ENCODE measurements at places on chromosomes 1 and 21.

- no peak for DNase-seq
Measured at GRCh38 chr1:33460144-33460543, 12.3 kb upstream of the ZSCAN20 start.

GRCh38 chr21:45644041-45644906 is 749 bp downstream of the PCBP3 start:
- DNase-seq, result no peak

GRCh38 chr1:43691871-43692815 is 15.2 kb upstream of the ST3GAL3 start:
- no peak for DNase-seq

DNA sequence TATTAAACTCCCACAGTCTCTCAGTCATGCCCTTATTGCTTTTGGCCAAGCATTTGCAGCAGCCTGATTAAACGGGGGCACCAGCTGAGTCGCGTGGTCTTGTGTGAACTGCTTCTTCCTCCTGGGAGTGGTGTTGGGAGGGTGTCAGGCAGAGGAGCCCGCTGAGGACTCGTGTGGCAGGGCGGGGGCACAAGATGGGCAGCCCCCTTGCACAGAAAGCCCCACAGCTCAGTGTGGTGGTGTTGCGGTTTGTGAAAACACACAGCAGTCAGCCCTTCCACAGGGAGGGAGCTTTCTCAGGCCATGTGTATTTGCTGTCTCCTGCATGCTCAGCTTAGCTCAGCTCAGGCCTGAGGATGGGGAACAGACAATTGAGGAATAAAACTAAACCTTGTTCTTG is 22.4 kb downstream of the PEX14 start:
- DNase-seq, result no peak

- DNase-seq, result no peak
Measured at GRCh38 chr1:24970399-24970753, 40.3 kb upstream of the RUNX3 start.

DNA sequence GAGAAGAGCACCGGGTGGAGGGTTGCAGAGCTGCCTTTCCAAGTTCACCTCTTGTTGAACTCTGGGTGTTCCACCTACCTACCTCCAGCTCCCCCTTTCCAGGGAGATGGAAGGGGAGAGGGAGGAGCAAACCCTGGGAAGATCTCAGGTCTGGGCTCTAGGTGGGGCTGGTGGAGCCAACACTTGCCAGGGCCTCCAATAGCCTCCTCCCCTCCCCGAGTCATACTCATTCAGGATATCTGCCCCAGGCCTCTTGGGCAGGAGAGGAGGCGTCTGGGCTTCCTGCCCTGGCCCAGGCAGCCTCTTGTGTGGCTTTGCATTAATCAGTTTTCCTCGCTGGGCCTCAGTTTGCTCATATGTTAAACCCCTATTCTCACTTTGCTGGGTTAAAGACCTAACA is 13.4 kb downstream of the RAP1GAP start:
- DNase-seq, result no peak

DNA sequence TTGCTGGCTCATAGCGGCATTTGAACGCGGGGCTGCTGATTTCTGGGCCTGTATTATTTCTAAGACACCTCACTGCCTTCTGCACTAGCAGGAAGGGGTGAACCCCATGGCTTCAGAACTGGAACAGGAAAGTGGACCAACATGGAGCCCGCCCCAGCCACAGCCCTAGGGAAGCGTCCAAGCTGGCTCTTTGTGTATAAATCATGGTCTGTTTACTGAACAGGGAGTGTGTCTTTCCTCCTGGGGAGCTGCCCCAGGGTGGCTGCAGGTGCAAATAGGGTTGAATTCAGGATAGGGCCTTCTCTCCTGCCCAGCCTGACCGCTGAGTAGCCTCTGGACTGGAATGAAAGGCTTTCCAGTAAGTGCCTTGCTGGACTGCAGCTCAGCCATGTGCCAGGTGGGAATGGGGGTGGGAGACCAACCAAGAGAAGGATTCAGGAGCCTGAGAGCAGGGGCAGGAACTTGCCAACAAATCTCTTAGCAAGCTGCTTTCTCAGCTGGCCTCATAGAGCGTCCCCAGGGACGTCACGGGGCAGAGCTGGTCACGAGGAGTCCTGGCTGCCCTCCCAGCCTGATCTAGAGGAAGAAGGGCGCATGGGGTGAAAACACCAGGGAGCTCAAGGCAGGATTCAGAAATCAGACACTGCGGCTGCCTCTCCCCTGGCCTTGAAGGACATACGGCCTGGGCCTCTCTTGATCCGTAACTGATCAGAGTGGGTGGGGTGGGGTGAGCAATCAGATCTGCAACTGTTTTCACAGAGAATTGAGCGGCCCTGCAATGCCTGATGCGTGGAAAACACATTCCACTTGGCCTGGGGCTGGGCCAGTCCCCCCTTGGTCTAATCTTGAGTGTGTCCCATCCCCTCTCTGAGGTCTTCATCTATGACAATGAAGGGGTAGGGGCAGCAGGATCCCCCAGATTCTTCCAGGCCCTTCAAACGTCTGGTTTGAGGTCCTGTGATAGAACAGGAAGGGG is 56.5 kb upstream of the SELENON start:
- DNase-seq, result no peak

DNA sequence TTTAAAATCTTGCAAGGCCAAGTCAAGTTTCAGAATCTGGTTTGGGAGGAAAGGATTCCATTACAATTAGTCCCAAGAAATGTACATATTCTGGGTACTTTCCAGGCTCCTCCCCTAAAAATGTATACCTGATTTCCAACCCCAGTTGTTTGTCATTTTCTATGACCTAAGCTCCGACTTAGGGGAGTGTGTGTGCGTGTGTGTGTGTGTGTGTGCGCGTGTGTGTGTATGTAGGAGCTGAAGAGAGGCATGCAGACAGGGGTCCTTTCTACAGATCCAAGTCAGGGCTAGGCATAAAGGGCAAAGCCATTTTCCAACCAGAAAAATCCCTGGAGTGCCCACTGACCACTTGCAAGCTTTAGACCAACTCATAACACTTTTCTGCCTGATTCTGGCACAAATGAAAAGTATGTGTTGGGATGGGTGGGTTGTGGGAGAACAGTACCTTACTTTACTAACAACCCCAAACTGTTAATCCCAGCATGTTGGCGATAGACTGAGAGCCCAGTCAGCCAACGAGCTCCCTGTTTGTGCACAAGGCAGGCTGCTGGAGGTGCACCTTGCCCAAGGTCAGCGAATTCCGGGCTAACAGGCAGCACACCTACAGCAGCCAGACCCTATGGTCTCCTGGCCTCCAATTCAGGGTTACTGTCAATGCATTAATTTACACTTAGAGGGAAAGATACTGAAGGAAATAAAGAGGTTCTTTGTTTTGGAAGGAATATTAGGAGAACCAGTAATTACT is 1.7 kb downstream of the TRABD2B start:
- DNase-seq, result no peak

DNA sequence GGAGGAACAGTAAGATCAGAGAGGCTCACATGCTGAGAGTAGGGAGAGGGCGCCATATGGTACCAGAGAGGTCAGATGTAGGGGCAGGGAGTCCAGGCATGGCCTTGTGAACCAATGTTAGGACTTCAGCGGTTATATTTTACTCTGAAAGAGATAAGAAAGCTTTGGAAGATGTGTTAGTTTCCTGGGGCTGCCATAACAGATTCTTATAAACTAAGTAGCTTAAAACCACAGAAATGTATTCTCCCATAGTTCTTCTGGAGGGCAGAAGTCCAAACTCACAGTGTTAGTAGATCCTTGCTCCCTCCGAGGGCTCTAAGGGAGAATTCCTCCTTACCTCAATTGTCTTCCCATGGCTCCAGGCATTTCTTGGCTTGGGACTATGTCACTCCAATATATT is 502.5 kb upstream of the ADGRL2 start:
- DNase-seq, result no peak

DNA sequence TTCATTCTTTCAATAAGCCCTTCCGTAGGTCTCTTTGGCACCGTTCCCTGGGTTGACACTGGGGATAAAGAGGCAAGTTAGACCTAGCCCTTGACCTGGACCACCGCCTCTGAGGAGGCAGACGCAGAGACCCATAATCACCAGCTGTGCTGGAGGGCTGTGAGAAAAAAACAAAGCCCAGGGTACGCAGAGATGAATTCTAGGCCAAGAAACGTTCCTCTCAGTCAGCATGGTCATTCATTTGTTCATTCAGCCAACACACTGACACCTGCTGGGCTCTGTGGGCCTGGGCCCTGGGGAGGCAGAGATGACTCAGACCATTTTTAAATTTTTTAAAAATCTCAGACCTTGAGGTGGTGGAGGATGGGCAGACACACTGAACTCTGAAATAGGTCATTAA is 26.3 kb upstream of the TRABD2B start:
- no peak for DNase-seq

- DNase-seq, result no peak
Measured at GRCh38 chr1:23282957-23283356, 61.1 kb downstream of the HNRNPR start.

- no peak for DNase-seq
Measured at GRCh38 chr1:181647314-181648035, 164.2 kb downstream of the CACNA1E start.

GRCh38 chr21:35335951-35336446 is 286.9 kb upstream of the RUNX1 start:
- no peak for DNase-seq

DNA sequence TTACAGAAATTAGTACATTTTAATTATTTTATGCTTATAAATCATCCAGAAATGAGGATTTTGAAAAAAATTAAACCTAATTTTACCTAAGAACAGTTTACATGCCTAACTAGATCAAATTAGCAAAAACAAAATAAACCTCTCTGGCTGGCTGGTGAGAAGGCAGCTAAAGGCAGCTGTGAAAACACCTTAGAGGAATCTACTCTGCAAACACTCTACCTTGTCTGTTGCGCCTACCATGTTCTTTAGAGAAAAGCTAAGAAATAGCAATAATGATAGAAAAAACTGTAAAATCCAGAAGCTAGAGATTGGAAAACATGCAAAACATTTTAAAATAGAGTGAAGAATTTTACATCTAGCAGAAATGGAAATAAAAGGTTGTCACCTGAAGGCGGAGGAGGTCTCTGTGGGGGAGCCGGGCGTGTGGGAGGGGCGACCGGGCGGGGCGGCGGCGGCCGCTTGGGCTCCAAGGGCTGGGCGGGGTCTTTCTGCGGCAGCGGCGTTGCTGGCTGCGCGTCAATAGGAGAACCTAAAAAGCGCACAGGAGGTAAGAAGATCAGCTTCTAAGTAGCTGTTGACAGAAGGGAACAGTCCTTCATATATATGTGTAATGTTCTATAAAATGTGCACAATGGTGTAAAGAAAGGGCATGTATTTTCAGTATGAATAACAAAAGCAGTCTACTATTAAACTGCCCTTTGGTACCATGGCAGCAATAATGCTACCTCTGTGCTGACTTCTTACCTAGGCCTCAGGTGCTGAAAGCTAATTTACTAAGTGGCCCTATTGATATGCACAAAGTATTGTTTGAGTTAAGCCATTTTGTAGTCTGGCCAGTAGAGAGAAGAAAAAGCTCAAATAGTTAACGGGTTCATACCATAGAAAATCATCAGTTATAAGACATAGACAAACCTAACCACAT is 33.3 kb upstream of the CFAP298 start:
- DNase-seq, result no peak

DNA sequence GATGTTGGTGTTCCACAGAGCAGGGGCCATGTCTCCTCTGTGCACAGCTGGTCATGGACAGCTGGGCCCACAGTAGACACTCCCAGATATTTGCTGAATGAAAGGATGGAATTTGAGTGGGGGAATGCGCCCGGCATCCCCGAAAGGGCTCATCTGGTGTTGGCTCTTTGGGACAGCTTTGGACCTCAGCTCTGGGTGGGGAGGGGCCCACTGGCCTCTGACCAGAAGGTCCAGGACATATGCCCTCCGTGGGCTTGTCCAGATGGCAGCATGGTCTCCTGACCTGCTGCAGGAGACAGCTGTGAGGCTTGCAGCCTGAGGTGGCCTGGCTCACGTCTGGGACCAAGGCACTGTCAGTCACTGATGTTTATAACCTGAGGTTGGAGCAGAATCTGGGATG is 160.4 kb upstream of the AJAP1 start:
- no peak for DNase-seq

DNA sequence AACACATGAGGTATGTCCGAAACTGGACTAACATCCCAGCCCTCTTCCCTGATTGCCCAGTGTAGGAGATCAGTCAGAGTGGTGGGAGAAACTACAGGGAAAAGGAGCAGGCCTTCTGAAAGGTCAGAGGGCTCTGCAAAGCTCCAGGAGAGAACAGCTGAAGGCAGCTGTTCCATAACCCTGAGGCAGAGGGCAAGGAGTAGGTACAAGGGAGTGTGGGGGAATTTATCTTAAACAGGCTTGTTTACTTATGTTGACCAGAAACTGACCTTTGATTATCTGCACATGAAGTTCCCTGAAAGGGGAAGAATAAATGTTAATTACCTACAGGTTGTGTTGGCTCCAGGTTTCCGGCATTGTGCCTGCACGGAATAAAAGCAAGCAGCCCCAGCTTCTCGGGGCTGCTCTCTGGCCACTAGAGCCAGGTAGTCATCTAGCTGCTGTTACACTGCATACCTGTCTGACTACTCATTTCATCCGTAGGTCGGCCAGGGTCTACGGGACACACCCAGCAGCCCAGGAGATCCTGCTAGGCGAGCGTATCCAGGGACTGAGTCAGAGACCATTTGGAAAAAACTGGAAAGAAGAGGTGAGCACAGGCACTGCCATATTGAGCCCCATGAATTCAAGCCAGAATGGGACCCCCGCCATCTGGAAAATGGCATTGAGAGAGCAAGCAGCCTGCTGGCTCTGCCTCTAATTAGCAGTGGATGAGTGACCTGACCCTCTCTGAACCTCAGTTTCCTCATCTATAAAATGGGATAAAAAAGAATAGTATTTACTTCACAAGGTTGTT is 14.9 kb upstream of the PAQR7 start:
- DNase-seq, result no peak

GRCh38 chr1:41957568-41957967 is 38.8 kb upstream of the HIVEP3 start:
- no peak for DNase-seq

GRCh38 chr1:85330711-85331290 is 54.4 kb upstream of the BCL10 start:
- DNase-seq, result no peak

DNA sequence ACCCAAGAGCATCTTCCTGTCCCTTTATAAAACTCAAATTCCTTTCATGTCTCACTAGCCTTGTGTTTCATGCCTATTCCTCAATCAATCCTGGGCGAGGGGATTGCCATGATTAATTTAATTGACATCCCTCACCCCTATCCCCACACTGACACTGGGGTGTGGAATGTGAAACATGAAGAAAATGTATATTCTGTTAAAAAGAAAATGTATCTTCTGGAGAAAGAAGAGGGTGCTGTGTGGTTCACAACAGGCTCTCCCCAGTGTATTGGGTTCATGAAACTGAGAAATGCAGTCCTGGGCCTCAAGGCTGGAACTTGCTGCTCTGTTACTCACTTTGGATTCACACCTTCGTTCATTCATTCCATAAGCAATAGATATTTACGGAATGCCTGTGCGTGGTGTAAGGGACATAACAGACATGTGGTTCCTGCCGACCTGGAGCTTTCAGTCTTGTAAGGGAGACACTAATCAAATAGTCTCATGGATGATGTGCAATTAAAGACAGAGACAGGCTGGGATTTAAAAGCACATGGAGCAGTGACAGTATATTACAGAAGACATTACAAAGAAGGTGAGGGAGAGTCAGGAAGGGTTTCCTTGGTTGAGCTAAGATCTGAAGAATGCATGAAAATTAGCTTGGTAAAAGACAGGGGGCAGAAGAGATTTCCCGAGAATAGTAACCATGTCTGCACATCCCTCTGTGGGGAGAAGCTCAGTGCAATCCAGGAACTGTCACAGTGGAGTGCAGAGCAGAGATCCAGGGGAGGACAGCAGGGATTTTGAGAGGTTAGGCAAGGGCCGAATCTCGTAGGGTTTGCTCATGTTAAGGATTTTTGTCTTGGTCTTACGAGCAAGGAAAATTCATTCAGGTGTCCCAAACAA is 32.1 kb downstream of the SERTAD4 start:
- DNase-seq, result no peak
